ENCODE measurements at places on chromosomes 6 and 20.

DNA sequence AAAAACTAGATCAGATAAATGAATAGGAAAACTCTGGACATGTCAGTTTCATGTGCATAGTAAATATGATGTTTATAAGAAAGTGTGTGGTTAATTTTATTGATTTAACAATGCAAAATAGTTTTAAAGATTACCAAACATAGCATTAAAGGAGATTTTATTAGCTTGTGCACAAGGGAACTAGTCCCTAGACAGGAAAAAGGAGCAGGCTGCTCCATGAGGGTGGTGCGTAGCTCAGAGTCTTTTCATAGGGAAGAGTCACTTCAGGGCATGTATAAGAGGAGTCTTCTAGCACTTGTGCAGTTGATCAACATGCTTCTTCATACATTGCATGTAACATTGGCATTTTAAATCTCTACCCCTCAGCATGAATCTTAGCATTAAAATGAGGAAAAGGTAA is 835.8 kb downstream of the GRIK2 start:
- no peak overlapping the region for H3K4me3 ChIP-seq
- H3K4me1 ChIP-seq: no peaks in the 10 kb centered on the region
- no peak for DNase-seq
- H3K27ac ChIP-seq: no peak overlapping the region
- H3K36me3 ChIP-seq: no peaks in the 10 kb centered on the region
- H3K27me3 ChIP-seq: no peaks in the 10 kb centered on the region

DNA sequence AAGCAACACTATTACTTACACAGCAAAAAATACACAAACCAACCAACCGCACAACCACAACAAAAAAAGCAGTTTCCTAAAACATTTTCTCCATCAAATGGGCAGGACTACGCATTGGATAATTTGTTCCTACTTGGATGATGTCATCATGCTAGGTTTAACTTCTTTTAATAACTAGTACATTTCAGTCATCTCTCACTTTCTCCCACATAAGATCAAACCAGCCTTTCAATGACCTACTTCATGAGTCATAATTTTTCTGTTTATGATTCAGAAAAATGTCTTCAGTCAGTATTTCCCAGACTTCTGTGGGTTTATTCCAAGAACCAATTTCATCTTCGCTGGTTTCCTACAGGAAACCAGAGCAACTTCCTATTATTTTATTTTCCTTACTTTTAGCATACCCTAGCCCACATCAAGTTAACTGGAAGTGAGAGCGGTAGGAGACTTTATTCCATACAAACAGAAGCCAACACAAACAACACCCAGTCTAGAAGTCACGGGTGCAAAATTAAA is 134.2 kb downstream of the GMDS start:
- no peak for DNase-seq
- H3K36me3 ChIP-seq: no peaks in the 10 kb centered on the region
- H3K27me3 ChIP-seq: no peaks in the 10 kb centered on the region
- H3K4me3 ChIP-seq: no peak overlapping the region

DNA sequence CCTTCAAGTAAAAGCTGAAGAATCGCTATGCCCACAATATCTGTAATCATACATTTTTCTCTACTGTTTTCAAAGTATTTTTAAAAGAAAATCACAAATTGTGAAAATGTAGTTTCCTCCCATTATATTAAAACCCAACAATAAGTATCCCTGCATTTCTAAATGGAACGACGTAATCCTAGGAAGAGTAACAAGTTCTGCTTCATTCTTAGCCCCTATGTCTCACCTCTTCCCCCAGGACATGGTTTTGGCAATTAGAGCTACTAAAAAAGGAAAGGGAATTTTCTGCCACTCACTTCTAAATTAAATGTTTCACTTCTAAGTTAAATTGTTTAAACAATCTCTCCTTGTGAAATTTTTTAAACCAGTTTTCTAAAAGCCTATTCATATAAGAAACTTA is 47.4 kb downstream of the TBPL1 start:
- no peaks in the 10 kb centered on the region for H3K4me1 ChIP-seq
- no peak overlapping the region for H3K4me3 ChIP-seq
- no peak overlapping the region for H3K27ac ChIP-seq
- no peaks in the 10 kb centered on the region for H3K36me3 ChIP-seq
- DNase-seq: no peak

- no peak for DNase-seq
- no peak overlapping the region for H3K27ac ChIP-seq
- H3K4me3 ChIP-seq: no peak overlapping the region
- H3K27me3 ChIP-seq: peaks cover 2% of the 10 kb centered on the region
Observed at GRCh38 chr20:63529180-63529860, 7.9 kb downstream of the PTK6 start.

DNA sequence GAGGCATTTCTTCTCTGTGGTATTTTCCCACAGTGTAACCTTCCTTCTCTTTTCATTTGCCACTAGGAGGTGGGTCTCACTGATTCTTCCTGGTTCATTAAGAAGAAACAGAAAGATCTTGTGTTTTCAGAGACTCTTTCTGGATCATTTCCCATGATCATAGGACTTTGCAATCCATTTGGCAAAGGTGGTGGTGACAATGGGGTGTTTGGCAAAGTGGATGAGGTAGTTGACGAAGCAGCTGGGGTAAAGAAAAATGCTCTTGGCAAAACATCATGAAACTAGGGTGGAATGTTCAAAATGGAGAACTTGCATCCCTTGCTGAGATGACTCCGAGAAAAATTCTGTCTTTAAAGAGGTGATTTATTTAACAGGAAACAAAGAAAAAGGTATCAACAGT is 50.6 kb downstream of the TRAF3IP2 start:
- no peak for DNase-seq
- H3K4me1 ChIP-seq: peaks cover 28% of the 10 kb centered on the region
- no peaks in the 10 kb centered on the region for H3K36me3 ChIP-seq
- no peaks in the 10 kb centered on the region for H3K27me3 ChIP-seq
- H3K4me3 ChIP-seq: no peak overlapping the region
- peak overlapping the region; percentile 54 for H3K27ac ChIP-seq

GRCh38 chr6:21915707-21916260 is 322.2 kb downstream of the SOX4 start:
- no peaks in the 10 kb centered on the region for H3K27me3 ChIP-seq
- H3K36me3 ChIP-seq: no peaks in the 10 kb centered on the region
- DNase-seq: no peak
- peaks cover 4% of the 10 kb centered on the region for H3K4me1 ChIP-seq
- H3K4me3 ChIP-seq: no peak overlapping the region
- no peak overlapping the region for H3K27ac ChIP-seq

Measured in transverse colon (tissue), 4 donors.